Posterior vena cava (tissue), 2 donors: ENCODE measurements at places on chromosomes 7 and 10. TPM values are rescaled to one million over a fixed set of nuclear protein-coding genes. Genes with fewer than 3 reads are reported as not detected.

The CALHM3 gene
- total RNA-seq: not detected

The VSTM2A gene
- total RNA-seq: not detected

DNA sequence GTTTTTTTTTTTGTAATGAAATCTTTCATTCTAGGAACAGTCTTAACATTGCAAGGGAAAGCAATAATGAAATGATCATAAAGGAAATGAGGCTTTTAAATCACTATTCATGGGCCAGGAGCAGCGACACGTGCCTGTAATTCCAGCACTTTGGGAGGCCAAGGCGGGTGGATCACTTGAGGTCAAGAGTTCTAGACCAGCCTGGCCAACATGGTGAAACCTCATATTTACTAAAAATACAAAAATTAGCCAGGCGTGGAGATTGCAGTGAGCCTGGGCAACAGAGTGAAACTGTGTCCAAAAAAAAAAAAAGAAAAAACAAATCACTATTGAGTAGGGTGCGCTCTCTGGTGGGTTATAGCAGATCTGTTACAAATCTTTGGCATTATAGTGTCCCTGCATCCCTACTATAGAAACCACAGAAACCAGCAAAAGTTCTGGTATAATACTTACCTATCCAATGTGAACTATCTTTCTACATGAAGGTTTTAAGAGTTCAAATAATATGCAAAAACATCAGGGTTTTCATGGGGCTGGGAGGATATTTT, 72.1 kb downstream of the GLI3 start:
- DNase-seq: no peak

DNA sequence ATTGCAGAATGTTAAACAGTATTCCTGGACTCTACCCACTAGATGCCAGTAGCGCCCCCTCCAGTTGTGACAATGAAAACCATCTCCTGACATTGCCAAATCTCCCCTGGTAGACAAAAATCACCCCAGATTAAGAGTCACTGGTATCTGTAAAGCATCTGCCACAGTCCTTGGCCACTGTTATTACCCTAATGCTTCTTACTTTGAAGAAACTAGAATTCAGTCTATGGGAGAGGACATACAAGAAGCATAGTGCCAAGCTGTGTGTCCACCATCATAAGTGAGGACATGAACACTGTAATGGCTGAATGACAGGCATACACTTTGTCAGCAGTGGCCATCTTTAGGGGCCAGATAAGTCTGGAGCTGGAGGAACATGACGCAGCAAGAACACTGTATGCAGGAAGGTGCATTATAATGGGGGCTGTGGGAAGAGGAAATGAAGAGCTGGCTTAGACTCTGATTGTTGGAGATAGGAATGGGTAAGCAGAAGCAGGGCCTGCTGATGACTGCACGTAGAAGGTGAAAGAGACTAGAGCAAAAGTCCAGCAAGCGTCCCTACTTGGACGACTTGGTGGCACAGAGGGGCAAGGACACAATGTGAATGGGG, 32.5 kb downstream of the CBX3 start:
- DNase-seq: no peak

DNA sequence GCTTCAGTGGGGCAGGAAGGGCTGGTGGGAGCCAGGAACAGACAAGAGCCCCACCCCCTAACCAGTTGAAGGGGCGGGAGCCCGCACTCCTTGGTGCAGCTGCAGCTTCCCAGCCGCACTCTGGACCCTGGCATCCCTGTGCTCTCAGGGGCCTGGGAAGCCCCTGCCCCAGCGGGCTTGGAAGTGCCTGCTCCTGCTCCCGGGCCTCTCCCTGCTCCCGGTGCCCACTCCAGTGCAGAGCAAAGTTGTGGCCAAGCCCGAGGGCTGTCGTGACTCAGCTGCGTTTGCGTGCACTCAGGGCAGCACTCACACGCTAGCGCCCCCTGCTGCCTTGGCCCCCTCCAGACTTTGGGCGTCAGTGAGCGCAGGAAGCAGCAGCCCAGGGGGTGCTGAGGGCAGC, 883.8 kb downstream of the LRMDA start:
- DNase-seq: no peak
